NCI-H345 (cell line): ENCODE measurements at places on chromosomes 1 and 21.

GRCh38 chr1:243227622-243228021 lies 27.5 kb downstream of the CEP170 start:
- no peak for DNase-seq

DNA sequence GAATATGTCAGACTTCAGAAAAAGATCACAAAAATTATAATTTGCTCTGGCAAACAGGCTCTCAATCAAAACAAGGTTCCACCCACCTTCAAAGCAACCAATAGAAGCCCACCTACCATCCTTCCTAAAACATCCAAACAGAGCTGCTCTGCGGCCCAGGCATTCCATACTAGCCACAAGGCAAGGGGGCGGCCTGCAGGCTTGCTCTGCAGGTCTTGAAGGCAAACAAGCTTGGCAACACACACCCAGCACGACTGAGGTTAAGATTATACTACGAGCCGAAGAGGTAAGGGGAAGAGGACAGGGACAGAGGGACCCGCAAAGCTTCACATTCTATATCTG lies 207.3 kb downstream of the SLC45A1 start:
- no peak for DNase-seq

- DNase-seq, result no peak
Observed at GRCh38 chr1:96579636-96580035, 141.9 kb upstream of the PTBP2 start.

DNA sequence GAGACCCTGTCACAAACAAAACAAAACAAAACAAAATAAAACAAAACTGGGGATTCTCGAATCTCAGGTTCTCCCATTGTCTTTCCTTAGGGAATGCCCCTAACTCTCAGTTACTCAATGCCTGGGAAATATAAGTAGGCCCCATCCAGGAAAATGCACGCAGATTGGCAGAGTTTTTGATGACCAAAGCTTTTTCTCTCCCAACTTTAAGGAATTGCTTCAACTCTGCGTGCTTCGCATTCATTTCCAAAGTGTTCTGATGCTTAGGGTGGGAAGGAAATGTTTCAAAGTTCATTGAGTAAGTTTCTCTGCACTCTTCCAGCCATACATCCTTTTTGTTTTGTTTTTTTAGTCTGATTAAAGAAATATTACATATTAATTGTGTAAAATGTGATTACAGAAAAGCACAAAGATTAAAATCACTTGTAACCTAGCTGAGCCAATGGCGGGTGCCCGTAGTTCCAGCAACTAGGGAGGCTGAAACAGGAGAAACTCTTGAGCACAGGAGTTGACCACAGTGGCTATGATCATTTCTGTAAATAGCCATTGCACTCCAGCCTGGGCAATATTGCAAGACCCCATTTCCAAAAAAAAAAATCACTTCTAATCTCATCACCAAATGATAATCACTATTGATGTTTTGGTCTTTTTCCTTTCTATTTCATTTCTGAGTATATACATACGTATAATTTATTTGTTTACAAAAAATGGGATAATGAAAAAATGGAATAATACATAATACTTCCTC lies 18.4 kb upstream of the EVI5 start:
- no peak for DNase-seq

- no peak for DNase-seq
Observed at GRCh38 chr1:3657096-3657475, 4.8 kb downstream of the TP73 start.
